ENCODE measurements at places on chromosomes 1 and 21.

DNA sequence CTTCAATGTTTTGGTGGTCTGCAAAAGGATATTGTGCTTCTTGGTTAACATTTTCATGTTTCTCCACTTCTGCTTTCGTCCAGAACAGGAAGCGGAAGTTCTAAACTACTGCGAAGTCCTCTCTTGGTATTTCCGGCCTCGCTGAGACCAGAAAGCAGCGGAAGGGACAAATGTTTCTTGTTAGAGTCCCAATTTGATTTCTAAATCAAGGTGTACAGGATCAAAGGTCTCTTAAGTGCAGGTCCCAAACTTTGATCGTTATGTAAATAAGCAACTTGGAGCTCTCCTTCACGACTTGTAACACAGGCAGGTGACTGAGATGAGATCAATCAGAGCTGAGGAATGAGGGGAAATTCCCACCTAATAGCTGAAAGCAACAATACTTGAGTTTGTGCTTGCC lies 40.1 kb upstream of the HMCN1 start:
- DNase-seq, result no peak

GRCh38 chr1:99062192-99062591 lies 57.5 kb upstream of the PLPPR5 start:
- no peak for DNase-seq

DNA sequence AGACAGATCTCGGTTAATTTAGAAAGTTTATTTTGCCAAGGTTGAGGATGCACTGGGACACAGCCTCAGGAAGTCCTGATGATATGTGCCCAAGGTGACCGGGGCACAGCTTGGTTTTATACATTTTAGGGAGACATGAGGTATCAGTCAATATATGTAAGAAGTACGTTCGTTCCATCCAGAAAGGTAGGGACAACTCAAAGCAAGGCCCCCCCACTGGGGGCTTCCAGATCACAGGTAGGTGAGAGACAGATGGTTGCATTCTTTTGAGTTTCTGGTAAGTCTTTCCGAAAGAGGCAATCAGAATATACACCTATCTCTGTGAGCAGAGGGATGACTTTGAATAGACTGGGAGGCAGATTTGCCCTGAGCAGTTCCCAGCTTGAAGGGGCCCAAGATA lies 60.4 kb upstream of the VTCN1 start:
- no peak for DNase-seq

DNA sequence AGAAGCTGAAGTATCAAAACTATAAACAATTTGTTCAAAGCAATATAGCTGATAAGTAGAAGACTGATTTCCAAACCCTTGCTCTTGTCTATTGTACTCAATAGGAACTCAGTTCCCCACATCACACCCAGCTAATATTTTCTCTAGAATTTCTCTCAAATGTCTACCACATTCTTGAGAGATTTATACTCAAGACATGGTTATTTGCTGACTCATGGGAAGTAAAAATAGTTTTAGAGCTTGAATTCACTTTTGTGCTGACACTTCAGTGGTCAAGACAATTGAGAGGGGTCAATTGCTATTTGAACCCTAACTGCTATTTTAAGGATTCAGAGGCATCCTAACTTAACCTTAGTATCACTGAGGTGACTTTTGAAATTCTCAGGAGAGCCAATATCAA lies 99.0 kb downstream of the TNNI3K start:
- DNase-seq, result no peak

- no peak for DNase-seq
Measured at GRCh38 chr1:94935476-94935875, 8.6 kb upstream of the CNN3 start.

DNA sequence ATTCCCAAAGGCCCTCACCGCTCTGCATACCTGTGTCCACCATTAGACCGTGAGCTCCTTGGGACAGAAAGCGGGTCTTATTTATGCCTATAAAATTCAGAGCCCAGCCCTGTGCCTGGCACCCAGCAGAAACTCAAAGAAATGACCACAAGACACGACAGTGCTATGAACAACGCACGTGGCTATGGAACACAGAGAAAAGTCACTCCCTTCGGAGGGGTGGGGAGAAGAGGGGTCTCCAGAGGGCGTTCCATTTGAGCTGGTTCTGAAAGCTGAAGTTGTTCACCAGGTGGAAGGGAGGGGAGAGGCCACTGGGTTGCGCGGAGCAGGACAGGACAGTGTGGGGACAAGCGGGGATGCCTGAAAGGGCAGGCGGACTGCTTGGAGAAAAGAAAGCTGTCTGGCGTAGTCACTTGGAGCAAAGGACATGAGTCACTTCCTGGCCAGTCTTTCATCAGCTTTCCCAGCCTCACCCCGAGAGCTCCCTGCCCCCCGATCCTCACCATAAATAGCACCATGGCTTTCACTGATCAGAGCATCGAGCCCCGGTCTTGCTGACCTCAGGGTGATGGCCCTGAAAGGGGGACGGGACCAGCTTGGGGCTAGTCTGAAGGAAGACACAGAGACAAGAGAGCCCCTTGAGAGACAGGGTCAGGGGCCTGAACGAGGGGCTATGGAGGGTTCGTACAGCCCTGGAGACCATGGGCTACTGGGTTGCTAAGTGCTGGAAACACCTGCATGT lies 28.5 kb downstream of the ECE1 start:
- DNase-seq, result no peak

- DNase-seq, result no peak
Measured at GRCh38 chr1:156479093-156480015, 21.2 kb downstream of the MEF2D start.

GRCh38 chr1:205915354-205915990 lies 27.8 kb downstream of the SLC26A9 start:
- DNase-seq, result no peak

- DNase-seq, result no peak
Measured at GRCh38 chr1:156155756-156156510, 2.5 kb downstream of the SEMA4A start.

- DNase-seq, result no peak
Measured at GRCh38 chr1:170910273-170910672, 25.1 kb upstream of the MROH9 start.

GRCh38 chr1:229943988-229944743 lies 122.9 kb upstream of the GALNT2 start:
- no peak for DNase-seq

DNA sequence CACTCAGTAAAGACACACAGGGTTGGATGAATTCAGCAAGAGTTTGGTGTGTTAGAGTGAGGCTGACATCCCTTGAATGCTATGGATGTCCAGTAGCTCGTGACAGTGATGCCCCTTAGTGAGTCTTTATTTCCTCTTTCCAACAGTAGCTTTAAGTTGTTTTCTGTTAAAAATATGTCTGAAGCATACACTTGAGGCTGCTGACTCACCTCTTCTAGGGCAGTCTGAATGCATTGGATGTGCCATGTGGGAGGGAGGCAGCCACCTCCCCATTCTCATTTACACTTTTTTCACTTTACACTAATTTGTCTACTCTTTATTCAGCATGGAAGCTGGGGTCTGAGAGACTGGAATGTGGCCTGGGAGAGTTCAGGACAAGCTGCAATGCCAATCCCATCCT lies 17.6 kb downstream of the NOS1AP start:
- DNase-seq, result no peak

GRCh38 chr21:9730866-9731265 lies 790.5 kb upstream of the TPTE start:
- DNase-seq, result no peak

DNA sequence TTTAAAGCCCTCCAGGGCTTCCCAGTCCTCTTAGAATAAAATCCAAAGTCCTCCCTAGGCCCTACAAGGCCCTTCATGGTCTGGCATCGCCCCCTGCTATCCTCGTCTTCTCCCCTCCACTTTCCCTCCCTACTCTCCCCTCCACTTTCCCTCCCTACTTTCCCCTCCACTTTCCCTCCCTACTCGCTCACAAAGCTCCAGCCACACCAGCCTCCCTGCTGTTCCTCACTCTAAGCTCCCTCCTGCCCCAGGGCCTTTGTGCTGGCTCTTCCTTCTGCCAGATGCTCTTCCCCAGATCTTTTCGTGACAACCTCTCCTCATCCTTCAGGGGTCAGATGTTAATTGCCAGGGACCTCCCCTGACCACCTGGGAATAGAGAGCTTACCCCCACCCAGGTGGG lies 12.8 kb downstream of the ARHGEF19 start:
- DNase-seq, result no peak

DNA sequence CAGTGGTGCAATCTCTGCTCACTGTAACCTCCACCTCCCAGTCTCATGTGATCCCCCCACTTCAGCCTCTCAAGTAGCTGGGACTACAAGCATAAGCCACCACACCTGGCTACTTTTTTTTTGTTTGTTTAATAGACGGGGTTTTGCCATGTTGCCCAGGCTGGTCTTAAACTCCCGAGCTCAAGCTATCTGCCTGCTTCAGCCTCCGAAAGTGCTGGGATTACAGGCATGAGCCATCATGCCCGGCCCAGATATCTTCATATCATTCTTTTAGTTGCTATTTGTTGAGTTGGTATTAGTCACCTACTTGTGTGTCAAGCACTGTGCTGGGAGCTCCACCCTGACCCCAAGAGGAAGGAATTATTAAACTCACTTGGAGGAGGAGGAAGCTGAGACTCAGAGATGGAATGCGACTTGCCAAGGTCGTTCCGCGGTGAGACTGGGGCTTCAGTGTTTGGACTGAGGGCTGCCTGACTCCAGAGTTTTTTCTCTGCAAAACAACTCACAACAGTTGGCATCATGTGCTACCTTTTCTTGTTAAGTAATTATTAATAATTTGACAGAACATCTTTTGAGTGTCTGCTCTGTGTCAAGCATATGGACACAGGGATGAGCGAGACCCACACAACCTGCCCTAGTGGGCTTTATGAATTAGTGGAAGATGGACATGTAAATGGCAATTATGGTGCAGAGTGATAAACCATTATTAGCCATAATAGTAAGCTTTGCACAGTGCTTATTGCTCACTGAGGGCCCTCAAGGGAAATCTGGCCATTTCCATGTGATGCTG lies 132.0 kb downstream of the FOXD2 start:
- DNase-seq, result no peak

DNA sequence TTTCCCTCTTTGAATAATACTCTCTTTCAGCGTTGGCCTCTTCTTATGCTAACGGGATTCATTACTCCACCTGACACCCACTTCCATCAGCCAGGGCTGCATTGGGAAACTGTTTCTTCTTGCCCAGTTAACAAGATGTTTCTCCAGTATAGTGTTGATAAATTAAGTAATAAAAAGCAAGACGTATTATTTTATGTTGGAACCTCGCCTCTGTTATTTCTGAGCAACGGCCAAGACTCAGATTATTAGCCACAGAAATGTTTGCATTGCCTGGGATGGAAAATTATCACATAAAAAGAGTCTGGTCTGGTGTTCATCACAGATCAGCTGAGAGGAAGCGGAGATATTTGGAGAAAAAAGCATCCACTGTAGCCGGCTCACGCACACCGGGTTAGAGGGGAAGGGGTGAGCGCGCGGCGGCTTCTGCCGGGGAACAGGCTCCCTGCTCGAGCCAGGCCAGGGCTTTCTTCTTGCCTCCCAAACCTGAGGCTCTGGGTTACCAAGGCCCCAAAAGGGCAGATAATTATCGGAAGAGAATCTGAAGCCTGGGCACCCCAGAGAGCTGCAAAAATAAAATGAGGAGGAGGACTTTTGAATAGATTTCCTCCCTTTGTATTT lies 189.5 kb downstream of the PRDM16 start:
- no peak for DNase-seq

- no peak for DNase-seq
Measured at GRCh38 chr1:90370686-90371447, 346.2 kb downstream of the BARHL2 start.

GRCh38 chr1:152942161-152942560 lies 4.8 kb upstream of the SPRR5 start:
- DNase-seq, result no peak

GRCh38 chr1:234884701-234885100 lies 243.9 kb downstream of the TOMM20 start:
- no peak for DNase-seq

- no peak for DNase-seq
Measured at GRCh38 chr21:35150562-35151226, 101.6 kb upstream of the RUNX1 start.

DNA sequence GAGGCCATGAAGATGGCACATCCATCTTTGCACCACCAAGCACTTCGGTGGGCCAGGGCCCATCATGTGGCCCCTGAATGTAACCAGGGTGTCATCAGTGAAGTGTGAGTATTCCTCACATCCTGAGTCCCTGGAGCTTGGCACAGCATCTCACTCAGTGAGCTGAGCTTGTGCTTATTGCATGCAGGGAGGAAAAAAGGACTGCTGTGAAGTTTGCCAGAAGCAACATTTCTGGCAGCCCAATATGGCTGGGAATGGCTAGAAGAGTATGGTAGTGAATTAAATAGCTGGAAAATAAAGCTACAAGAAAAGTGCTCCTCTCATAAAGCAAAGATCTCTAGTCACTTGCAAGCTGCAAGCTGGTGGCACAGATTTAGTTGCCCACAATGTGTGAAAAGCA lies 109.3 kb downstream of the TNFSF18 start:
- DNase-seq, result no peak

GRCh38 chr1:231028682-231029081 lies 11.4 kb downstream of the FAM89A start:
- DNase-seq, result peak; percentile 19

DNA sequence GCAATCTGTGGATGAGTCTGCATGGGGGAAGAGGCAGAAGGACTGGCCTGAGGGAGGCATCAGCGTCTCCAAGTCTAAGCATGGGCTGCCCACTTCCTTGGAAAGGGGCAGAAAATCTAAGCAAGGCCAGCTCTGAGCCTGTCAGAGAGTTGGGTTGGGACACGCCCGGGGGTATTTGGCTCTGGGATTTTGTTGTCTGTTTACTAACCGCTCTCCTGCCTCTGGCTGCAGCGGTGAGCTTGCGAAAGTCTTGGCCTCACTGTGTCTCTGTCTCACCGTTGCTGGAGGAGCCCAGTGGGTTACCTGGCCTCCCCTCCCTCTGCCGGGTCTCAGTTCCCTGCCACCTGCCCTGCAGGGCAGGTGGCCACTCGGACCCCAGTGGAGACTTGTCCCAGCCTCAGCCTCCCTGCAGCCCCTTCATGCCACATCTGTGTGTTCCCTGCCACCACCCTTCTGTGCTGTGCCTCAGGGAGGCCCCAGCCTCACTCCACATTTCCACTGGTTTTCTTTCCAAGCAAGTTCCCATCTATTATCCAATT lies 33.7 kb downstream of the EDN2 start:
- no peak for DNase-seq

GRCh38 chr1:181139631-181140061 lies 51.1 kb downstream of the IER5 start:
- no peak for DNase-seq

- DNase-seq, result peak; percentile 97
Measured at GRCh38 chr1:163826500-163826899, 504.7 kb downstream of the NUF2 start.

GRCh38 chr1:172938681-172939080 lies 112.1 kb downstream of the TNFSF18 start:
- DNase-seq, result no peak

DNA sequence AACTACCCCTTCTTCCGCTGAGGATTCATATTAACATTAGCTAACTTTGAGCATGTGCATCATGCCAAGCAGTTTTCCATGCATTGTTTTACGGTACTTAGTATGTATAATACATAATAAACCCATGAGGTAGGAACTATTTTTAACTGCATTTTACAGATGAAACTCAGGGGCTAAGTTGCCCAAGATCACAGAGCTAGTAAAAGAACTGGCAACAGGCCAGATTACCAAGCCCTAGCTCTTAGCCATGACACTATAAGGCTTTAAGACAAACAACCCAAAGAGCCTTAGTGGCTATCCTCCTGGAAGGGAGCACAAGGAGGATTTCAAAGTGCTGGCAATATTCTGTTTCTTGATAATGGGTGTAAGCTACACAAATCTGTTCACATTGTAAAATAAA lies 6.1 kb downstream of the AK2 start:
- DNase-seq, result no peak

- no peak for DNase-seq
Measured at GRCh38 chr1:57093122-57093521, 127.3 kb upstream of the C8B start.
